NT2/D1 (cell line): ENCODE measurements at places on chromosomes 1 and 21.
A peak's percentile ranks its signal among the peaks of the same experiment; 100 is the strongest.

DNA sequence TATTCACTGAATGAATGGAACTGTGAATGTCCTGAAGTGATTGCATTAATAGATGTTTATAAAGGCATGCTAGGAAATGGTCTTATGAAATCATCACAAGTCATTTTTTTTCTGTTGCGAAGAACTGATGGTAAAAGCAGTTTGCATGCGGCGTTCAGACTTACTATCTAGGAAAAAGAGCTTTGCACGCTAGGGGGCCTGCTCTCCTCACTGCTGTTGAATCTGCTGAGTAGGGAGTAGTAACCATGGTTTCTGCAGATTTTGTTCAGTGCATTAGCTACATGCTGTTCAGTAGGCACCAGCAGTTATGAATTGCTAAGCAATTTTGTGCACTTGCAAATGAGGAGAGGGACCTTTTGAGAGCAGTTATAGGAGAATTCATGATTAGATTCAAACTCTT is 57.9 kb downstream of the CENPF start:
- DNase-seq, result no peak

DNA sequence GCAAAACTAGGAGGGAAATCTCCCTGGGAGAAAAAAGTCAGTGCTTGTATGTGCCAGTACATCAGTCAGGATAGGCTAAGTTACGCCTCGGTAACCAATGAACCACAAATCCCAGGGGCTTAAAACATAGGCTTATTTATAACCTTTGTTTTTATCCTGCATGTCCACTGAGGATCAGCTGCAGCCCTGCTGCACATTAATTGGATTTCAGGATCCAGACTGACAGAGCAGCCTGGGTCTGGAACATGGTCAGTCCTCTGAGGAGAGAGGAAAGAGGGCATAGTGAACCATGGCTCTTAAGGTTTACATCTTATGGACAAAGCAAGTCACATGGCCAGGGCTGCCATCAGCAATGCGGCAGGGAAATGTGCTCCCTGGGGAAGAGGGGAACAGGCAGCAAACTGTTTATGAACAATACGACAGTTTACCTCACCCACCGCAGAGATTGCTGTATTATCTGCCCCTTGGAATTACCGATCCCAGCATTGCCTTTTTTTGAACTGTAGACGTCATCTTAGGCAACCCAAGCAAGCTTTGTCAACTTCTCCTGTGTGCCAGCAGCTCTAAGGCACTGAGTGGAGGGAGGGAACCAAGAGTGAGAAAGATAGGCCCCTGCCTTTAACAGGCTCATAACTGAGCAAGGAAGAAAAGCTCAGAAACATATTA is 9.1 kb upstream of the SPRR4 start:
- no peak for DNase-seq

GRCh38 chr1:107198561-107198960 is 57.7 kb downstream of the NTNG1 start:
- DNase-seq, result no peak

DNA sequence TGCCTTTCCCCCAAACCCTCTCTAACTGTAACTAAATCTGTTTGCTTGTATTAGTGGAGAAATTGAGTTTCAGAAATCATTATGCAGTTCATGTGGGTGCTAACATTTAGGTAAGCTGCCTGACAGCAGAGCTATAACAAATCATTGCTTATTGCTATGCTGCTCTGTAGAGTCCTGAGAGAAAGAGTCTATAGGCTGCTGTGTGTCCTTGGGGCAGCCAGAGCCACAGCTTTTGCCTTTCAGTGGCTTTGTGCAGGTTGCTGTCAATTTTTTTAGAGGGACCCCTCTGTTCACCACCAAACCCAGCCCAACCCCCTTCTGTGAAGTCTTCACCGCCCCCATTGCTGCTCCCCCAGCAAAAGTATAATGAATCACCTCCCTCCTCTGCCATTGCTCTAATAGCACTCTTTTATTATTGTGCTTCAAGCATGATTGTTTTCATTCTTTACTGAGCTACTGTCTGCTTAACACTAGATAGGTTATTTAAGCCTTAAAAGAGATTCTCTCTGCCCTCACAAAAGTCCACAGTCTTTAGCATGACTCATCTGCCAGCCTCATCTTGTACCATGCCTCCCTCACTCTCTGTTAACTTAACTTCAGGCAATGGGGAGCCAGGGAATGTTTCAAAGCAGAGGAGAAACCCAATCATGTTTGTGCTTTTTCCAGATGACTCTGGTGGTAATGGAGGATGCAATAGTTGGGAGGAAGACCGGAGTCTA is 38.6 kb downstream of the DIRAS3 start:
- no peak for DNase-seq

- DNase-seq, result no peak
Measured at GRCh38 chr1:203805689-203806088, 10.3 kb downstream of the ZBED6 start.

DNA sequence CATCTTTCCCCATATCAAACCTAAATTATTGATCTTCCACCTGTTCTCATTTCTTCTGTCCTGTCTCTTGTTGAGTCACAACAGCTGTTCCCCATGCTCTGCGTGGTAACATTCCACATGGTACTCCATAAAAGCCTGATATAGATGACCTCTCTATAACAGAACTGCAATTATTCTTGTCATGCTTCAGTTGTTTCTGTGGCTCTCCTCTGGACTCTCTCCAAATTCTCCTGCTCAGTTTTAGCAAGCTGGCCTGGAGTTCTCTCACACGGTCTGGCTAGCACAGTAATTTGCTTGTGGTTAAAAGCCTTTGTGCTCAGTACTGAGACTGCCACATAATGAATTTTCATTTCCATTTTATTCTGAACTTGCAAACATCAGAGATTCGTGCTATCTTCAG is 10.6 kb upstream of the LRRC39 start:
- DNase-seq, result no peak

DNA sequence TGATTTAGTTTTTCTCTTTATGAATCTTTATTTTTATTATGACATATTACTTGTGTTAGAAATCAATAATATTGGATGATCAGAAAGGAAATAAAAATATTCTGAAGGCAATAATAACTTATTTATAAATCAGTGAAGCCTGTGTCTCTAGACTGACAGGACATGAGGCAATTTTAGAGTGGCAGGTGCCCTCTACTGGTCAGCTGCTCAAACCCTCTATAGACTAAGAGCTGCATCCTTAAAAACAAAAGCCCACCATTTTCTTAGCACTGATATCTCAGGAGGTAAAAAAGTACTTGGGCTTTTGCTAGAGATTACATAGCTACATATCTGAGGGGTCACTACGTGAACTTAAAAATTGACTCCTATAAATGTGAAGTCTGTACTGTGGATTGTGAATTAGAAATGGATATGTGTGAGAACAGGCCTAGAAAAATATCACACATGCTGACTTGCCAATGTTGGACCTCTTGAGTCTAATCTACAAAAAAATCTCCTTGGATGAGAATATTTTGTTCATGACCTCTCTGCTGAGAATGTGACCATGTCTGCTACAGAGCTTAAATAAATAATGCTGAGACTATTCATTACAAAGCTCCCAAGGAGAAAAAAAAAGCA is 597.9 kb upstream of the ADAMTS5 start:
- DNase-seq, result peak; percentile 57

DNA sequence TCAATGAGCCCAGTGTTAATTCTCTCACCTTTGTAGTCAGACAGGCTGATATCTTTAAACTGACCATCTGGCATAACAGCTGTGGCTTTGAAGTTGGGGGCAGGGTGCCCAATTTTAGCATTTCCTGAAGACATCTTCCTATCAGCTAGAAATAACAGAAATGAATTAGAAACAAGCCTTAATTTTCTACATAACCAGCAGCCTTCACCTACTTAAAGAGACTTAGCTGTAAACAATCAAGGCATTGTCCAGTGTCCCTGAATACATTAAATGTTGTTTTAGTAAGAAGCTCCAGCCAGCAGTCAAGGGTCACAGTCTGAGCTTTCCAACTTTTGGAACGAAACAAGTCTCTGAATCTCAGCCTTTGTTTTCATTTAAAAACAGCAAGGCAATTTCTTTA is 2.8 kb downstream of the PRDX1 start:
- DNase-seq, result no peak

GRCh38 chr1:94234615-94235014 is 2.8 kb downstream of the ARHGAP29 start:
- DNase-seq, result no peak

GRCh38 chr1:1975535-1975934 is 28.1 kb downstream of the CFAP74 start:
- DNase-seq, result no peak

DNA sequence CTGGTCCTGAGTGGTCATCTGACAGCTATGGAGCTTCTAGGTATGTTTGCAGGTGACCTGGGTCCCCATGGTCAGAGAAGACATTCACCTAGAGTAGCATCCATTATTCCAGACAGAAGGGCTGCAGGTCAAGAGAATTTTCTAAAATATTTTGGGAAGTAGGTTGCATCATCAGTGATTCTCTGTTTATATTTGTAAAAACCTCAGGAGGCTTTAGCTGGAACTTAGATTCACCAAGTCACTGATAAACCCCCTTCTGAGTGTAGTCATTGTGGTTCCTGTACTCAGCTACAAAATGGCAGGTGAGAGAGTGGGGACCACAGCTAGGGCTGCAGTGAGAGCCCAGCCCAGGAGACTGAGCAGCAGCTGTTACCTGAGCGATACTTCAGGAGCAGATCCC is 78.6 kb downstream of the ABCA4 start:
- DNase-seq, result no peak

DNA sequence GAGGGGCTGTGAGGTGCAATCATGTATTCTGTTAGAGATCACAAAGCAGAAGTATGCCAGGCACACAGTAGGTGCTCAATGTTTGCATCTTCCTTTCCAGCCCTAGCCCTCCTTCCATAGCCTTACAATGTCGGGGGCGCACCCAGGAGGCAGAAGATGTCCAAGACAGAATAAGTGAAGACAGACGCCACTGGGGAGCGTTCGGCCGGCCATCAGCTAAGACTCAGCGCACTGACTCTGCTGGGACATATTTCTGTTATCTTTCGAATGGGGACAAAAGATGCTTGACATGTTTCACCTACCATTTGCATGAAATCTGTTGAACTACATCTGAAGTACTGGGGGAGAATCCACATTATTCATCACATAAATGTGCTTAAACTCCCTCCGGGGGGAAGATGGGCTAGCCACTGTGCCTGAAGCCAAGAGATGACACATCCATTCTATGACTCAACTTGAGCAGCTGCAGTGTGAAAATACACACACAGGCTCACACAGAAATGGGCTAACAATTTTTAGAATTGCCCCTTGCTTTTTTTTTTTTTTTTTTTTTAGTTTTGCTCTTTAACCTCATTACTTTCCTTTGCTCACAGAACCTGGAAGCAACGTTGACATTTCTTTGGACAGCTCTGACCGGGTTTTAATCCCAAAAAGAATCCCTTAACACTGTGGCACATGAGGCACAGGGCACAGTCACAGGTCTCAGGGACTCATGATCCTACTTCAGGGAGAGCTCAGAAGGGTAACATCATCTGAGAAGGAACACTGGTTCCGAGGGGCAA is 7.9 kb downstream of the TIAM1 start:
- no peak for DNase-seq

- DNase-seq, result no peak
Measured at GRCh38 chr21:34105947-34106541, 32.7 kb downstream of the MRPS6 start.

DNA sequence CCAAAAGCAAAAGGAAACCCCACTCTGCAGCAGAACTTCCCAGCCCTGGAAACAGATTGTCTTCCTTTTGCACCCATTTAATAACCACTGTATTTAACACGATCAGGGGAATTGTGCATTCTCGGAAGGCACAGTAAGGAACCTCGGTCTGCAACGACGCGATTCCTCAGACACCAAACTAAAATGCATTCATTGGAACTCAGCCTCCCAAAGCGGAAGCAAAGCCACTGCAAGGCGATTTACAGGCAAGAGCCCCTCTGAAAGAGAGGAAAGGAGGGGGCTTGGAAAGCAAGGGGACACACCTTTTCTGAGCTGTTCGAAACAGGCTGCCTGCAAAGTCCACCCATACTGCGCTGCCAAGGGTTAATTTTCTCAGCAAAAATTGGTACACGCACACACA is 297.7 kb downstream of the OMA1 start:
- DNase-seq, result no peak

GRCh38 chr21:39084979-39085729 is 98.1 kb downstream of the PSMG1 start:
- DNase-seq, result no peak

DNA sequence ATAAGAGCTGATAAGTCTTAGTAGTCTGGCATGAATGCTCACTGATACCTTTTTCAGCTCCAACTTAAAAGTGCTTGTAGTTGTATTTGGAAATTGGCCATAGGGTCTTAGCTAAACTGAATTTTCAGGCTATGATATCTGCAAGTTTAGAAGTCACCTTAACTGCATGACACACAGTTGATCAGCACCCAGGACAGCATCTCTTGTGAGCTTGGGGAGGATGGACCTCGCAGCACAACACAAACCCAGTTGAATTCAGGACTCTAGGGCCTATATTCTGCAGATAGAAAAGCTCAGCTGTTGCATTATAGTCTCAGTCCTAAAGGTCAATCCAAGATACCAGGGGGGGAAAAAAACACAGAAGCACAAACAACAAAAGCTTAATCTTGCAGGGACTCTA is 394.3 kb downstream of the KCNH1 start:
- DNase-seq, result no peak

- no peak for DNase-seq
Measured at GRCh38 chr1:11622398-11622797, 31.8 kb downstream of the FBXO2 start.

GRCh38 chr1:197970771-197971170 is 53.6 kb downstream of the LHX9 start:
- no peak for DNase-seq

DNA sequence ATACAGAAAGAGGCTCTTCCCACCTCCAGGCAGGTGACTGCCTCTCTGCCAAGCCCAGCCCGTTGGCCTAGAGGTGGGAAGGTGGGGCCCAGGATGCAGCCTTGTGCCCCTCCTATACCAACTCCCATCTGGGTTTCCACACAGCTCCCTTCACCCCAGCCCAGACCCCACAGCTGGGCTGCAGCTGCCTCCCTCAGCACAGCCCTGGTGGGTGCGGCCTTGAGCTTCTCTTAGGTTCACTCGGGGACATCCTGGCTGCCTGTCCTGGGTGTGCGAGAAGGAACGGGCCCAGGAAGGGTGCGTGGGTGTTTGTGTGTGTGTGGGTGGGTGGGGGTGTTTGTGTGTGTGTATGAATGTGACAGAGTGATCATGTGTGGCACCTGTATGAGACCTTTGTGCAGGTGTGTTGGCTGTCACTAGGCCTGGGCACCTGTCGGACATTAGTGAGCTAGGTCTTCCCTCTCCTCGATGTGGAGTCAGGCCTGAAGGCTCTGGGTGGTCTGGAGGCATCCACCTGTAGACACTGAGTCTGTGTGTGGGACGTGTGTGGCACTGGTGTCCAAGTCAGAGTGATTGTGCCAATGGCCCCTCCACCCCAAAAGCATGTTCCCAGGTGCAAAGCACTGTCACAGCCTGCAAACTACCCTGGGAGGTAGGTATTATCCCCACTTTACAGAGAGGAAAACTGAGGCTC is 30.7 kb downstream of the FOXO6 start:
- DNase-seq, result no peak
